ENCODE measurements at places on chromosomes 12 and 14. TPM values are rescaled to one million over a fixed set of nuclear protein-coding genes. Genes with fewer than 3 reads are reported as not detected.

Gene KLC1
- total RNA-seq = 206 TPM

Gene PMCH
- 9.6 TPM for total RNA-seq

Gene GUCY2C
- not detected for total RNA-seq

Gene P3H3
- 0.99 TPM for total RNA-seq

Gene GDF3
- total RNA-seq = not detected

Gene SINHCAF
- total RNA-seq = 120 TPM

Gene TAS2R31
- total RNA-seq = 5.2 TPM

Gene SLC35E3
- total RNA-seq = 10.3 TPM

Gene TMEM30B
- 1.3 TPM for total RNA-seq

Gene RNASE1
- not detected for total RNA-seq

Gene USP15
- total RNA-seq = 126 TPM

Gene ERP29
- 119 TPM for total RNA-seq

Gene NUBPL
- 7.4 TPM for total RNA-seq

Gene KRT7
- total RNA-seq = 4.7 TPM

Gene LBHD2
- not detected for total RNA-seq

Gene RTL1
- not detected for total RNA-seq

Gene SDR9C7
- not detected for total RNA-seq

Gene NFATC4
- total RNA-seq = 1.3 TPM

Gene CATSPERB
- 0.14 TPM for total RNA-seq

Gene C12orf56
- total RNA-seq = not detected

Gene CDKN1B
- 99.2 TPM for total RNA-seq

Gene MANSC4
- not detected for total RNA-seq

Gene TMBIM4
- 50.5 TPM for total RNA-seq

Gene GNB3
- total RNA-seq = not detected

Gene FSCB
- total RNA-seq = not detected

Gene NGB
- total RNA-seq = not detected

Gene TAS2R50
- total RNA-seq = 1.1 TPM

Gene FANCM
- 18.1 TPM for total RNA-seq

Gene PLCZ1
- not detected for total RNA-seq

Gene CABP1
- not detected for total RNA-seq

Gene SDSL
- 0.45 TPM for total RNA-seq

Gene AEBP2
- 59.6 TPM for total RNA-seq

Gene CPNE6
- 0.12 TPM for total RNA-seq

Gene IL31
- not detected for total RNA-seq

Gene LRRC10
- not detected for total RNA-seq

Gene FAM181A
- total RNA-seq = not detected

All from activated CD8-positive, alpha-beta memory T cell treated with anti-CD3 and anti-CD28 coated beads, Interleukin-2, amount 10 ng/mL, durations not matched to agents 7 days and 5 days (primary cell).